ENCODE measurements at places on chromosomes 3 and 15.

- DNase-seq = no peak
These were observed 19.4 kb upstream of the PLOD2 start for GRCh38 chr3:146180376-146180775.

- DNase-seq = no peak
These were observed 26.9 kb downstream of the RAB11A start for GRCh38 chr15:65896236-65896635.

GRCh38 chr3:32146746-32147211 is 40.4 kb downstream of the GPD1L start:
- DNase-seq = no peak

- DNase-seq = no peak
These were observed 52.8 kb downstream of the LPP start for GRCh38 chr3:188206787-188207186.

DNA sequence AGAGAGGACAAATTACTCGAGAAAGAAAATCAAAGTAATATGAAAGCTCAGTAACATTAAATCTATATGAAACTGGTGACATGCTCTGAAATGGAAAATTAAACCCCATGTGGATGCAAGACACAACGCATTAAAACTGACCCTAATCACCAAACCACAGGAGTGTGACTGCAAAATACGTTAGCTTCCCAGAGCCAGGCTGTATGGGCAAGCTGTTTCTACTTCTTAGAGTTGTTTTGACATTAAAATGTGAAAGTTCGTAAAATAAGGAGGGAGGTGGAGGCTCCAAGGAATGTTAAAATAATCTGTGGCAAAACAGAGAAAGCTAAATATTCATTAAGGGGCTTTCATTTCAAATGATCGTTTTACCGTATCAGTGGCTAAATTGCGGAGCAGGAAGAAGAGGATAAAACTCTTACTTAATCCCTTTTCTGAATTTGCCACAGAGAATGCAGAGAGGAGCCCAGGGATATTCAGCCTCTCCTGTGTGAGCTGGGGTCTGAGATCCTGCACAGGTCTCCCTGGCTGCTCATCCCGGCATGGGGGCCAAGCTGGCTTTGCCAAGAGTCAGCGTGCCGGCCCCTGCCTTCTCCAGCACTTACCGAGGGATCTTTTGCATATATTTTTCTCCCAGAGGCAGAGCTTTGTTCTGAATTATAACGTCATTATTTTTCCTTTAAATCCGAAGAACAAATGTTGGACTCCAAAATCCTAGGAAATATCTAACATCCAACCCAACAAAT is 239.8 kb upstream of the THBS1 start:
- no peak for DNase-seq

- DNase-seq = no peak
These were observed 175.7 kb downstream of the TNIK start for GRCh38 chr3:171284308-171285075.

GRCh38 chr15:89599021-89599420 is 23.8 kb downstream of the TICRR start:
- DNase-seq = no peak

GRCh38 chr3:72307438-72308115 is 522.6 kb upstream of the PROK2 start:
- no peak for DNase-seq

GRCh38 chr3:72481542-72481941 is 366.7 kb downstream of the SHQ1 start:
- DNase-seq = no peak

DNA sequence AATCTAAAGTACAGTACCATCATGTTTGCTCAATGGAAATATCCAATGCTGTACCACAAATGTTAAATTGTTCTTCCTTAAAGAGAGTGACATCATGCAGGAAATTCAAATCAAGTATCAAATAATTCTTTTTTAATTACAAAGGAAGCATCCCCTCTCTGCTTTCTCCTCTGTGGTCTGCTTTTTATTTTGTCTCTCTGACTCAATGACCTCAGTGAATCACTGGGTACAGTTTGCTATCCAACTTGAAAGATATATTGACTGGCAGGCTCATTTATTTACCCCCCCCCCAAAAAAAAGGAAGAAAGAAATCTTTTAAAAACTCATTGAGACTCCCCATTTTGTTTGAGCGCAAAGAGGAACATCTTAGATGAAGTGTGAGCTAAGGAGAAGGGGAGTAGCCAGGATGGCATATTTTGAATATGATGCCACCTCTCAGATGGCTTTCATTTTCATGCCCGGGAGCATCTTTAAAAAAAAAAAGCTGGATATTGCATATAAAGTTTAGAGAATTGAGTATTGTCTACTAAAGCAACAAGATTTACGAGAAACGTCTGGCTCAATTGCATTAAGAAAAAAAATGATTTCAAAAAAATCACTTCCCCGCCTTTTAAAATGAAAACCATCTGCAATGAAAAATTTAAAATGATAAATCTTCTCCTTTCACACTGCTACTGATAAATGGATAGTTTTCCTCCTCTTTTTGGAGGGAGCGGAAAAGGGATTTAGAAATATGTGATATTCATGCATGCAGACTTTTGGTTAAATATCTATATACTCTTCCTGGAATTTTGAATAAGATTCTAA is 307.1 kb upstream of the DPH6 start:
- DNase-seq = no peak

- no peak for DNase-seq
These were observed 603.4 kb downstream of the FOXP1 start for GRCh38 chr3:70979983-70980645.

GRCh38 chr3:32062950-32063582 is 43.4 kb upstream of the GPD1L start:
- DNase-seq = no peak

DNA sequence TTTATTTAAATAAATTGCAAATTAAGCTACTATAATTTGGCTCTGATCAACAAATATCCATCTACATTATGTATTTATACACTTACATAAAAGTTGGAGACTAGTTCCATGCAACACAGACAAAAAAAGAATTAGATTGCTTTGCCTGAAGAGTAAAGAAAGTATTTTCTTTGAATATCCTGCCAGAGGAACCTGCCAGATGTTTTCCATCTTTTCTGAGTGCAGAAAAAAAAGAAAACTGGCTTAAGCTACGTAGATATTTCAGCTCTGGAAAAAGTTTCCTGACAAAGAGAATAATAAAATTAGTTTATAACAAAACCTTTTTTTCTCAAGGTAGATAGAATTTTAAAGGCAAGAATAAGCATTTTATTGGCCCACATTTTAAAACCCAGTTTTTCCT is 607.5 kb upstream of the NAALADL2 start:
- DNase-seq = no peak

DNA sequence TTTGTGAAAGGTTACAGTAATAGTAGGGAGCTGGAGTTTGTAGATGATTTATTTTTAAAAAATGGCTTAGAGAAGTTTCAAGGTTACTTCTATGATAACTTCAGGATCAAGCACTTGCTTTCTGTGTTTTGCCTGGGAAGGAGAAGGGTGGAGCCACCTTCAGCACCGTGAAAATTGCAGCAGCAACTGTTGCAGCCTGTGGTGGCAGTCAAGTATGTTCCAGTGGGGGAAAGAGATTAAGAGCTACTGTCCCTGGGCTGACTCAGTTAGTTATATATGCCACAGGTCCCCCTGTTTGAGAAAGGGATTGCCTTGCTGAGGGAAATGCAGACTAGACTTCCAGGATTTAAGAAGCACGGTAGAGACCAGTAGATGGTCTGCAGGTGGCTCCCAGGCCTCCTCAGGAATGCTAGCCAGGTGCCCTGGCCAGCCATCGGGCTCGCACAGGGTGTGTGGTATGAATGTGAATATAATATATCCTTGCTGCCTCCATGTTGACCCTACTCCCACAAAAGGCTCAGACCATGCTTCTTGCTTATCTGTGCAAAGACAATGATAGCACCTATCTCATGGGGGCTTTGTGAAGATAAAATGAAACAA is 389.5 kb downstream of the CACNA2D3 start:
- DNase-seq = no peak
